Small intestine (tissue), 16 donors: ENCODE measurements at places on chromosomes 3 and 15. TPM values are rescaled to one million over a fixed set of nuclear protein-coding genes. Genes with fewer than 3 reads are reported as not detected.

DNA sequence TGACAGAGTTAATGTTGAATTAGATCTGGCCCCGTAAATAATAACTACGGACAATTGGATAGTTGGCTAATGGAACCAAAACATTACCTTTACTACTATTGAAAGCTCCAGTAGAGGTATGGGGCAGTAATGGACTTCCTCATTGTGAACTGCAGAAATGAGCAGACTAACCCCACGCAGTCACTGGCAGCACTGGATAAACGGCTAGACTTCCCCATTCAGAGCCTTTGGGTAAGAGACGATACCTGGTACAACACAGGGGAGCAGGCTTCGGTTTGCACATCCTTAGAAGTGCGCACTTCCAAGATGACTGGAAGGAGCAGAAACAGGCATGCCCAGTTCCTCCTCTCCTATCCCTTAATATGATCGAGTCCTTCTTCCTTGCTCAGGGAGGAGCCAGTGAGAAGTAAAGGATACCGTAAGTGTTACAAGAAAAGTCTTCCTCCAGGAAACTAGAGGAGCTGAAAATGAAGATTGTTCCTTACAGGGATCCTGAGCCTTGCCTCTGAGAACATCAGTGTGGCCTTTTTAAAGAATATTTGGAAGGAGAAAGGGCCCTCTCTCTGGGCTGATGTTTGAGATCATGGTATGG lies 100.5 kb upstream of the NECTIN3 start:
- DNase-seq = no peak

DNA sequence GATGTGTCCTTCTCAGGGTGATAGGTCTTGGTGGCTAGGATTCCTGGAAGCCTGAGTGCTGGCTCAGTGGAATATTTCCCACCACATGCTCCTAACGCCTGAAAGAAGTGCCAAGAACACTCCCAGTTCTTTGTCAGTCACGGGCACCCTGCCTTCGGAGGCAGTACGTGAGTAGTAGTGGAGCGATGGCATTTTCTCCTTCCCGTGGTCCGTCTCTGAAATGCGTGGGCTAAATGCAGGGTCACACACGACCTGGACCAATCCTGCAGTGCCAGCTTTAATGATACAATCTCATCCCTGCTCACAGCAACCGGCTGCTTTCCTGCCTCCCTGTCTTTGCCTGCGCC lies 14.5 kb downstream of the H1-8 start:
- no peak for DNase-seq

GRCh38 chr3:84601303-84601702 lies 357.5 kb upstream of the CADM2 start:
- DNase-seq = no peak

GRCh38 chr3:132378846-132379245 lies 38.5 kb upstream of the DNAJC13 start:
- no peak for DNase-seq

DNA sequence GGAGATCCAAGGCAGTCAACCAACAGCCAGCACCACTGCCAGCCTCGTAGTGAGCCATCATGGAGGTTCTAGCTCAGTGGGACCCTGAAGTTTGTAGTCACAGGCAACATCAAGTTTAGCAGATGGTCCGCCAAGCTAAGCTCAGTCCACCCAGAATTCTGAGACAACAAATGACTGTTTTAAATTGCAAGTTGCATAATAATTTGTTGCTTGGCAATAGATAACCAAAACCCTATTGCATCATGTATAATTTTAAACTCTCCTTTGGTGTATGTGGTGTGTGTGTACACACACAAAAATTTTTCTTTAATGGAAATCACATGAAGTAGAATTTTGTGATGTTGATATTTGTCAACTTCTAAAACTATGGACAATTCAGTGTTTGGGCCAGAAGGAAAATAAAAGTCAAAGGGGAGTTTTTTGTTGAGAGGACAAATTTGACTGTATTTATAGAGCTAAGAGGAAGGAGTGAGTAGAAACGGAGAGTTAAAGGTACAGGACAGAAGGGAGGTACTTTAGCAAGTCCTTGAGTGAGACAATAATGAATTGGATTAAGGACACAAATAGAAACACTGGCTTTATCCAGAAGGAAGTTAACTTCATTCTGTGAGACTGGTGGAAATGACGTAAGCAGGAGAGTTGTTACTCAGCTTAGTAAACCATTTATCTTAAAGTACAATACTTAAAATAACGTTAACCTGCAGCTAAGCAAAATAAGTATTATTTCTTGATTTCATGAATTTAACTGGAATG lies 83.6 kb downstream of the NCEH1 start:
- no peak for DNase-seq

GRCh38 chr15:98674336-98674735 lies 26.0 kb downstream of the IGF1R start:
- peak; percentile 81 for DNase-seq

DNA sequence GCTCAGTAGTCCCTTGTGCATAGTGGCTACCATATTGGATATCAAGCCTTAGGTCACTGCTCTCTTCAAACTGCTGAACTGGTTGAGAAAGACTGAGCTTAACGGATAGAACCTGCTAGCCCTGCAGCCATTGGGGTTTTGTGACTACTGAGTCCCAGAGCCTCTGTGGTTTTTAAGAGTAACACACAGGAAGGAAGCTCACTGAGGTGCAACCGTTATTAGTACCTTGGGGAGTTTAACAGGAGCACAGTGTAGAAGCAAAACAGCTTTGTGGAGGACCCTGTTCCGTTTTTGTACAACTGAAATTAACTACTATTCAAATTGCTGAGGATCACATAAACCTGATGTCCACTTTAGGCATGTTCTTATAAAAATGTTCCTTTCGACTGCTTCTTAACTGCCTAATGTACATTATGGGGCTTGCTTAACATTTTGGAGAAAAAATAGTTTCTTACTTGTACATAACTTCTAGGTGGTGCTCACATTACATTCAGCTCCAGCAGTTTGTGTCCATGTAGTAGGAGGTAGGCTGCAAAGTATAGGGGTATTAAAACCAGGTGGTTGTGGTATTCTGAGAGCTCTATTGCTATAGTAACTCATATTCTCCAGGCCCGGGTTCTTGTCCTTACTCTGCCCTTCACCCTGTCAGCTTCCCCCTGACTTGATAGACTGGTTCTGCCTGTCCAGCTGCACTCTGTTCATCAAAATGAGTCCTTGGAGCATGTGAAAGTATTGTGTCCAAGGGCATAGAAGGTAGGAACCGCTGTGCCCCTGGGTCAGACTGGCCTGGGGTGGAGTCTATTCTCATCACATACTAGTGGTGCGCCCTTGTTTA lies 17.3 kb downstream of the PXK start:
- peak; percentile 8 for DNase-seq

- DNase-seq = peak; percentile 20
Measured at GRCh38 chr15:81155375-81156218, 21.5 kb downstream of the CFAP161 start.

POLR2H gene
- 258 TPM for polyA plus RNA-seq

COLQ gene
- polyA plus RNA-seq = 0.81 TPM

TNIK gene
- polyA plus RNA-seq = 24.9 TPM

EPHB3 gene
- 16.7 TPM for polyA plus RNA-seq

SYNPR gene
- polyA plus RNA-seq = not detected
